ENCODE measurements at places on chromosomes 6 and 20.

DNA sequence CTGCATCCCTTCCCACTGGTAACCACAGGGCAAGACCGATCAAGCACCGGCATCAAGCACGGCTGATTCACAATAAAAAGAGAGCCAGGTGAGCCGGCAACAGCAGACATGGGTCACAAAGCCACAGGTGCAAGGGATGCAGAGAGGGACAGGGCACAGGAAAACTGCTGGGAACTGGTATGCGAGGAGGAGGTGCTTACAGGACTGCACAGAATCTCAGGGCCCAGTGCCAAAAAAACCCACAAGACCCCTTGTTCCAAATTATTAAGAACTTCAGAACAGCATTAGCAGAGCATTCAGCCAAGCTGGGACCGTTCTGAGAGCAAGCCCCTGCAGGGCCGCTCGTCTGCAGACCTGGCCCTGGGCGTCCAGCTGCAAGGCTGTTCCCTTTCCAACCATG lies 35.4 kb downstream of the BFSP1 start:
- no peak for DNase-seq

- no peak for DNase-seq
Measured at GRCh38 chr20:48703107-48703506, 124.7 kb downstream of the PREX1 start.

GRCh38 chr6:167495506-167496401 lies 170.9 kb downstream of the TTLL2 start:
- no peak for DNase-seq

DNA sequence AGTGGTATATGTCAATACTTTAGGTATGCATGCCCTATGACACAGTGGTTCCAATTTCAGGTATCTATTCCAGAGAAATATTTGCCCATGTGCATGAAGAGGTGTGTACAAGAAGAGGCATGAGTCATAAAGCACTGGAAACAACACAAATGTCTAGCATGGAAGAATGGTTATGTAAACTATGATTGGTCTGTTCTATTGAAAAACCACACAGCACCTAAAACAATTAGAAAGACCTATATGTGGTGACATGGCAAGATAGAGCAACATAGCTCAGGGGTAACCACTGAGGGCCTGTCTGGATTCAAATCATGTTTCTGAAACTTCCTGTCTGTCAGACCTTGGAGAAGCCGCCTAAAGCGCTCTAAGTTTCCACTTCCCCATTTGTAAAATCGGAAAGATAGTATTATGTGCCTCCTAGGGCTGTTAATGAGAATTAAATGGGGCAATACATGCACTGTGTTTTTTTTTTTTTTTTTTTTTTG lies 76.0 kb upstream of the SHLD1 start:
- peak; percentile 90 for DNase-seq

DNA sequence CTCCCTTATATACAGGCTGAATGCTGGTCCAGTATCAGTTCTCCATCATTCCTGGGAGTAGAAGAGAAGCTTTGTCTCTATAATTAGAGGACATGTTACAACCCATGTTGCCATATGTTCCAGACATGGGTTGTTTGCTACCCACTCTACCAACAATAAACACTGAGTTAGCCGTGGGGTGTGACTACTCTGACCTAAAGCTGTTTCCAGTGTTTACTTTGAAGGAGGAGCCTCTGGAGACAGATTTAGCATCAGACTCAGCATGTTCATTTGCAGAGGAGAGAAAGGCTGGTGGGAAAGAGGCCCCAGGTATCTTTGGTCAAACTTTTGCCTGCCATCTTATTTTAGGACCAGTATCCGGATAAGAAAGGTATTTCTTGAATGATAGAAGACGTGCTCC lies 157.9 kb upstream of the SNX9 start:
- no peak for DNase-seq

DNA sequence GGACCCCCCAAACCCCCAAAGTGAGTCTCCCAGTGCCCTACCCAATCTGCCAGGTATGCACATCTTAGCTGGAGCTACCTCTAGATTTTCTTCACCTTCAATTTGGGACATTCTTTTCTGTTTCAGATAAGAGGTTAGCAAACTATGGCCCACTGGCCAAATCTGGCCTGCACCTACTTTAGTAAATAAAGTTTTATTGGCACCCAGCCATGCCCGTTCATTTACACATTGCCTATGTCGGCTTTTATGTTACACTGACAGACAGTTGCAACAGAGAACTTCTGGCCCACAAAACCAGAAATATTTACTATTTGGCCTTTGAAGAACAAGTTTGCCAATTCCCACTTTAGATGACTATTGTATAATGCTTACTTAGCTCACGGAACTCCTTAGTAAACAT lies 55.9 kb upstream of the STX16 start:
- DNase-seq, result no peak

GRCh38 chr6:129842137-129842536 lies 19.0 kb downstream of the TMEM244 start:
- no peak for DNase-seq

- DNase-seq, result no peak
Measured at GRCh38 chr20:36541768-36542488, 609 bp downstream of the MYL9 start.
